ENCODE measurements at places on chromosomes 3 and 15. TPM values are rescaled to one million over a fixed set of nuclear protein-coding genes. Genes with fewer than 3 reads are reported as not detected.

GRCh38 chr3:152323834-152324233, 55.1 kb downstream of the MBNL1 start:
- DNase-seq: no peak

- DNase-seq: no peak
Measured at GRCh38 chr15:91075739-91076138, 24.3 kb upstream of the SV2B start.

- peak; percentile 23 for DNase-seq
Measured at GRCh38 chr3:6739288-6739687, 121.6 kb upstream of the GRM7 start.

GRCh38 chr3:13427662-13428603, 7.8 kb upstream of the NUP210 start:
- no peak for DNase-seq

GRCh38 chr3:159950156-159950898, 38.3 kb upstream of the IL12A start:
- DNase-seq: no peak

DNA sequence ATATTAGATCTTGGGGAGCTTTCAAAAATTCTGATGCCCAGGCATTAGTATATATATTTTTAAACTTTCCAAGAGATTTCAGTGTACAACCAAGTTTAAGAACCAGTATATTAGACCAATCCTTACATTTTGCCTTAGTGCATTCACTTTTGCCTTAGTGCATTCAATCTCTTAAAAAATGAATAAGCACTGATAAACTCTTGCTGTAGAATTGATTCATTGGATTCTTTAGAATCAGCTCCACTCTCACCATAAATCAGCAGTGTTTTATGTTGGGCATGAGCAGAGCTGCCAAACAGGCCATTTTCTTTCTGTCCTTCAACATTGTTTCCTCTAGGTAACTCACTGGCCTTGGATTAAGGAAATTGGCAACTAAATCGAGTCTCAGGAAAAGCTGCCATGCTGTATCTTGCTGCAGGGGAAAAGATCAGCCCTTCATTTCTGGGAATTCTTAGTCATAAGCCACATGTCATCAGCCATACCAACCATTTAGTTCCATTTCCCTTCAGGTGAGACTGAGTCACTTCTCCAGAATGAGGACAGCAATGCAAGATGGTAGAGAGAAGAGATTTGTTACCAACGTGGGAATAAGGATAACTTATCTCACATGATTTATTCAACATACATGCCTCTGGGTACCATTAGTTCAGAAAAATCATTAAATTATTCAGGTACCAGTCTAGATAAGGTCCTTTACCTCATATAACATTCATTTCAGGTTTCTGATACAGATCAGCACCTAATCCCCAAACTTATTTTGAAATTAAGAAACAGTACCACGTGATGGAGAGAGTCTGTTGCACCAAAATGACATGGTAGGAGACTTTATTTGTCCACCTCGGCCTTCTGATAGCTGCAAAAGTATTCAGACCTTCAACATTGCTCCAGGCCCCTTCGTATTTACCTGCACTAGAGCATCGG, 192.5 kb downstream of the P3H2 start:
- DNase-seq: no peak

GRCh38 chr3:138082085-138082991, 33.1 kb downstream of the DZIP1L start:
- DNase-seq: peak; percentile 23

GRCh38 chr3:54988302-54988837, 60.5 kb upstream of the LRTM1 start:
- no peak for DNase-seq

DNA sequence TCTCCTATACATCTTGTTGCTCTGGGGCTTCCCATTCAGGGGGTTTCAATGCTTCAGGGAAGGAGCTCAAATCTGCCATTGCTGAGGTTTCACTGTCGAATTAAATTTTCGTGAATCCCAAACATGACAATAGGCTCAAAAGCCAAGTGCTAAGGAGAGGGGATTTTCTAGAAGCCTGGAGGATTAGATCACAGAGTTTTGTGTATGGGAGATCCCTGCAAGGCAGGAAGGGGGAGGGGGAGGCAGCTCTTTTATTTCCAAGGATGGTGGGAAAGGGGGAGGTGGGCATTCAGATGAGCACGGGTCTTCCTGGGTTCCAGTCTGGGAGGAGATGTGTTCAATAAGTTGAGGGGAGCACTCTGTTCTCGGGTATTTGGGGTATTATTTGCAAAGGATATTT, 69.9 kb upstream of the DLG1 start:
- DNase-seq: no peak

DNA sequence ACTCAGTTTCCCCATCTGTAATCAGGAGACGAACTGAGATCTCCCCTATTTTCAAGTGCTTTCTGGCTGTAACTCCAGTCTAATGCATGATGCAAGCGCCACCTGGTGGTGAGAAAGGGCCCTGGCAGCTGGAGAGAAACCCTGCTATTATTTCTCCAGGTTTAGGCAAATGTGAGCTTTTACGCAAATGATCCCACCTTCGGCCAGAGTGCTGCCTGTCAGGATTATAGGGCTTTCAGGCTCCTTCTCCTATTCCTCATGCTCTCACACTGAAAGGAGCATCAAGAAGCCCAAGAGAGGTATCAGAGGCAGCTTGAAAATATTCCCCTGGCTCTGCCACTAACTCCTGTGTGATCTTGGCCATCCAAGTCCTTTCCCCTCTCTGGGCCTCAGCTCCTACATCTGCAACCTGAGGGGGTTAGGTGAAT, 93.9 kb upstream of the RASGRF1 start:
- DNase-seq: peak; percentile 16

DNA sequence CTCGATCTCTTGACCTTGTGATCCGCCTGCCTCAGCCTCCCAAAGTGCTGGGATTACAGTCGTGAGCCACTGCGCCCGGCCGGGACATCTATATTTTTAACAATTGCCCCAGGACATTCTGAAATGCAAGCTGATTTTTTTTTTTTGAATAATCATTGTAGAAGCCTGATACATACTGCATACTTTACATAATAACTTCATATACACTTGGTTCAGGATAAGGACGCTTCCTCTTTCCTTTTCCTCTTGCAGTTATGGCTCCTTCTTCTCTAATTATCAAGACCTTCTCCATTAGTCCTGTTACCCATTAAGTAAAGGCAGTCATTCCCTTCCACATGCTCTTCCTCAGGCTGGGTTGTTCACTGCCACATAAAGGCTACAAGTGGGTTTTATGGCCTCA, 58.3 kb downstream of the SLCO3A1 start:
- DNase-seq: no peak

- no peak for DNase-seq
Measured at GRCh38 chr3:42224658-42225421, 41.1 kb downstream of the CCK start.

- no peak for DNase-seq
Measured at GRCh38 chr15:71111181-71111565, 4.1 kb upstream of the THSD4 start.

DNA sequence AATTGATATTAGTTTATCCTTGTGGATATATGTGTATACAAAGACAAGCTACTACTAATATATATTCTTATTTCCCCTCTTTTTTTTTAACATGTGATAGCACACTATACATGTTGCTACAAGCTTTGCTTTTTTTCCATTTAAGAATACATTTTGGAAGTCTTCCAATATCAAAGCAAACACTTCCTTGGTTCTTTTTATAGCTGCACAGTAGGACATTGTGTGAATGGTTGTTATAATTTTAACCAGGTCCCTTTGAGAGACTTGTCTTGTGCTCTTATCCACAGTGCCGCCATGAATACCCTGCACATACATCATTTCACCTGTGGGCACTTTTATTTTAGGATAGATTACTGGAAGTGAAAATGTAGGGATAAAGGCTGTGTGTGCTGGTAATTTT, 88.7 kb downstream of the CACNA2D3 start:
- no peak for DNase-seq

GRCh38 chr15:91227117-91227516, 127.1 kb downstream of the SV2B start:
- DNase-seq: no peak

- DNase-seq: no peak
Measured at GRCh38 chr3:131224886-131225550, 156.6 kb upstream of the NUDT16 start.

DNA sequence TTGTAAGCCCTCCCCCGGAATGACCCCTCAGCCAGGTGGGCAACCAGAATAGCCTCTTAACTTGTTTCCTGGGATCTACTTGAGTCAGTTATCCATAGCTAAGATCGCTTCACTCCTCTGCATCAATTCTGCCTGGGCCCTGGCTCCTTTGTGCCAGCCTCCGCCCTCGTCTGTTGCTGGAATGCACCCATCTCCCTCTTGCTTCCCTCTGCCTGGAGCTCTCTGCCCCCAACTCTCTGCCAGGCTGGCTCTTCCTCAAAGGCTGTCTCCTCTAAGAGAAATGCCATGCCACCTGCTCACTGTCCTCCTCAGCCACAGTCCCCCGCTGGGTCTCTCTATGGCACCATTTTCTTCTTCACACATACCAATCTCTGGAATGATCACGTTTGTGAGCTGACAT, 240.8 kb downstream of the ADAMTS17 start:
- DNase-seq: no peak

DNA sequence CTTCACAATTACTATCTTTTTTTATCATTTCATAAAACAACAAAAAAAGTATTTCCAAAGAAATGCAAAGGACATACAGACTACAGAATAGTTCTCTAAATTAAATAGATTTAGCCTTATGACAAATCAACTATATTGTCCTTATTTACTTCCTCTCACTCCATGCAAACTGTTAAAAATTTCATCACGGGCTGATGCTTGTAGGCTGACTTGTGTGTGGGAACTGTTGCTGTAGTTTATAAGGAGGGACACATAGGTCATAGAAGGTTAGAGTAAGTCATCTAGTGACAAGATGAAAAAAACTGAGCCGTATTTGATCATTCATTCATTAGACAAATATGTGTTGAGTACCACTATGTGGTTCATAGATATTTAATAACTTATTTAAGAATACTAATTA, 232.5 kb upstream of the TBL1XR1 start:
- DNase-seq: no peak

DNA sequence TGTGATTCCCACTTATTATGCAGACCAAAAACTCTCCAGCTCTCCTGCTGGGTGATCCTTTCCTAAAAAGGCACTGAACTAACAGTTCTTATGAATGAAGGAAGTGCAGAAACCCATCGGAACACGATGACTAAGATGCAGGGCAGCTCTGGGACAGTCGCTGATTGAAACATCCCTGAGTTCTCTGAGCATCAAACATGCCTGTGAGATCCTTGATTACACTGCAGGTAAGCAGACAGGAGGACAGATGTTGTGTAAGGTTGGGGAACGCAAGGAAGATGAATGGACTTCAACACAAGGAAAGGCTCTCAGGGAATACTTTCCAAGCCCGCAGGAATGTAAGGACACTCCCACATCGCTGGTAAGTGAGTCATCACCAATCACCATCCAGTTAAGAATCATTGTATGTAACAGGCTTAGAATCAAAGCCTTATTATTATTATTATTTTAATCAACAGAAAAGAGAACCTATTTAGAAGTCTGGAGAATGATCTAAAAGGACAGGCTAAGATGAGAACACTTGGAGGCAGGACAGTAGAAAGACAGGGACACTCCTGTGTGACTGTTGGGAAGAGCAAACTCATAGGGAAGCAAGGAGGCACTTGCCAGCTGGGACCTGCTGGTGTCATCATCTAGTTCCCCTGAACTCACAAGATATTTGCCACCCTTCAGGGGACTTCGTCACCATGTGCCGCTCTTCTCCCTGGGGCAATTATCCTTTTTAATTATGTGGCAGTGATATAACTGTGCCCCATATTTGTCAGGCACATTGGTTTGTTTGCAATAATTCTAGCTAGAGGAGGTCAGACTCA, 26.0 kb downstream of the TMEM158 start:
- DNase-seq: no peak

GRCh38 chr3:15295506-15295905, 36.9 kb downstream of the SH3BP5 start:
- DNase-seq: no peak

DNA sequence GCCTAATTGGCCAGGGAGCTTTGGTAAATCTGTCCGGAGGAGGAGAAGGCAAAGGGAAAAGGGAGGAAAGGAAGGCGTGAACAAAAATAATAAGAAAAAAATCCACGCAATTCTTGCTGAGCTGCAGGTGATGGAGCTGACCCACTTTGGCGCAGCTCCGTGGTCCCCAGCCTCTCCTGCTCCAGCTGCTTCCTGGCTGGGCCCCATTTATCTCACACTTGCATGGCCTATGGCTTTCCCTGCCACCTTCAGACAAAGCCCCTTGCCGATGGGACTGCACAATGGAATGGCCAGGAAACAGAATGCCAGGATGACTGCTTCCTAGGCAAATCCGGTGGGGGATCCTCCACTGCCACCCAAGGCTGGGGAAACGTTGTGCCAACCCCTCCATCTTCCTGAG, 6.9 kb downstream of the INSYN1 start:
- no peak for DNase-seq

GRCh38 chr15:72614810-72615532, 39.5 kb upstream of the GOLGA6B start:
- no peak for DNase-seq

DNA sequence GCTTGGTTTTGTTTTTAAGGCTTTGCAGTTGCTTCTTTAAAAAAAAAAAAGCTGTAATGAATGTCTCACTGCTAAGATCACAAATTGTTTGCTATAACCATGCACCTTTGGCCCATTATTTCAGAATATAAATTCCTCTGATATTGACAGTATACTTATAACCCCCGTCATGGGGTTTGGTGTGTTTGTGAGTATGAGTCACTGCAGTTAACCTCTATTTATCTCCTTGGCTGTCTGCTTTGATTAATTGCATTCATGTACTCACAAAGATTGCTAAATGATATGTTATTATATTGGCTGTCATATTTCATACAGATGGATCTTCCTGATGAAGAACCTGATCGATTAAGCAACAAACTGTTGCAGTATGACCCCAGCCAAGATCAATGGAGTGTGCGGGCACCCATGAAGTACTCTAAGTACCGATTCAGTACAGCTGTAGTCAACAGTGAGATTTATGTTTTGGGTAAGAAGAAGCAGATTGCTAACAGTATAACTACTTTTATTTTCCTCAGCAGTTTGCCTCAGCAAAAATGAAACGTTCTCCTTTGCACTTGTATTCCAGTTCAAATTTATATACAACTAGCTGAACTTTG, 14.9 kb downstream of the KBTBD12 start:
- no peak for DNase-seq

GRCh38 chr3:58609990-58610389, 32.8 kb upstream of the FAM107A start:
- DNase-seq: no peak

HEG1 gene
- polyA plus RNA-seq: 4.7 TPM

FOXB1 gene
- polyA plus RNA-seq: 0.16 TPM

CAV3 gene
- polyA plus RNA-seq: 1.2 TPM

CFAP161 gene
- 0.37 TPM for polyA plus RNA-seq

KY gene
- 0.14 TPM for polyA plus RNA-seq

CLDN1 gene
- polyA plus RNA-seq: 62.2 TPM

GLDN gene
- 1.3 TPM for polyA plus RNA-seq

CCR8 gene
- polyA plus RNA-seq: 2.1 TPM

GHSR gene
- not detected for polyA plus RNA-seq

SLC28A2 gene
- 0.02 TPM for polyA plus RNA-seq

ZBTB20 gene
- polyA plus RNA-seq: 1.2 TPM

SOX14 gene
- polyA plus RNA-seq: 0.07 TPM

ETV5 gene
- polyA plus RNA-seq: 4.9 TPM

TF gene
- 2.9 TPM for polyA plus RNA-seq

TNFSF10 gene
- 38.4 TPM for polyA plus RNA-seq
